CD8-positive, alpha-beta T cell (primary cell): ENCODE measurements at places on chromosomes 13 and 19. TPM values are rescaled to one million over a fixed set of nuclear protein-coding genes. Genes with fewer than 3 reads are reported as not detected.

GRCh38 chr19:39710333-39710890, 6.1 kb downstream of the LGALS14 start:
- no peak for DNase-seq

DNA sequence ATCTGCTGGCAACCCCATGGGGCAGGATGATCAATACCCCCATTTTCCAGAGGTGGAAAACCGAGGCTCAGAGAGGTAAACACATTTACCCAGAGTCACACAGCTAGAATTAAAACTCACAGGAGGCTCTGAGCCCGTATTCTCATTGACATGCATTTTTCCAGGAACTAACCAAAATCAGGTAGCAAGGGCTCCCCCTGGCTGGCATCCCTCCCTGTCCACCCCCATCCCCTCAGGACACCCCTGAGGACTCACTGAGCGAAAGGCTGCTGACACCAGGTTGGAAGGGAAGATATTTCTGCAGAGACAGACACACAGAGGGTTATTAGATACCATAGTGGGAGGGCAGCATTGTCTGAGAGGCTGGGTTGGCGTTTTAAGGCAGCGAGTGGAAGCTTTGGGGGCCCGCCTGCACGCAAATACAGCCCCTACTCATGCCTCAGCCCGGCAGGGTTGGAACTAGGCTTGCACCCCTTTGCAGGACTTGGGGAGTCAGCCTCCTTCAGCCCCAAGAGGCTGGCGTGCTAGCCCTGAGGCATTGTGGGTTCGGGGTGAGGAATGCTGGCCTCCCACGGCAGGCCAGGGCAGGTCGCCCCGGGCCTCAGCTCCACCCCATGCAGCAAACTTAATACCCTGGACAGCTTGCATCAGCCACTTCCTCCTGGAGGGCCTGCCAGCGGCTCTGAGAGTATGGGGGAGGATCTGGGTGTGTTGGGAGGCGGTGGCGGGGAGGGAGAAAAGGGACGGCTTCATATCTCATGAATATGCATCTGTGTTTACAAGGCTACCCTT, 3.9 kb downstream of the SLC1A5 start:
- DNase-seq = no peak

The TRMT1 gene
- 76.4 TPM for total RNA-seq

- DNase-seq = no peak
Observed at GRCh38 chr13:89465366-89465765, 1794.2 kb downstream of the SLITRK5 start.

GRCh38 chr13:34035676-34036325, 217.9 kb downstream of the RFC3 start:
- no peak for DNase-seq
